ENCODE measurements at places on chromosomes 2 and 18.
A peak's percentile ranks its signal among the peaks of the same experiment; 100 is the strongest.

DNA sequence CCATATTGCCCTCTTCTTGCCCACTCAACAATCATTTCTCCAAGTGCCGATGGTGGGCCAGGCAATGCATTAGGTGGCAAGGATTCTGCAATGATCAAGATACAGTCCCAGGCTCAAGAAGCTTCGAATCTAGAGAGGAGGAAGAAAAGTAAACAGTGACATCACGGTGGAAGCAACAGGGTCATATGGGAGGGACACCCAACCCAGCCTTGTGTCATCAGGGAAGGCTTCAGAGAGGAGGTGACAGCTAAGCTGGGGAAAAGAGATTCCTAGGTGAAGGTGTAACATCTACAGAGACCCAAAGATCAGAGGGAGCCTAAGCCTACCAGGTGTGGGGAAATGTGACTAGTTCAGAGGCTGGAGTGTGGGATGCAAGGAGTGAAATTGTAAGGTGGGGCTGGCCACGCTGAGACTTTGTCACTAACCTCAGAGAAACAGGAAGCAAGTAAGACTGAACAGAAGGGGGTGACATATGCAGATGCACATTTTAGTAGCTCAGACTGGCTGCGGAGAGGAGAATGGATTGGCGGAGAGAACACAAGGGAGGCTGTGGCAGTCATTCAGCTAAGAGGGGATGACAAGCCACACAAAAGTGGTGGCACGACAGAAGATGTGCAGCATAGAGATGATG, 104.9 kb downstream of the ANKRD44 start:
- DNase-seq, result no peak

GRCh38 chr18:65227970-65228369, 522.8 kb upstream of the CDH7 start:
- no peak for DNase-seq

- no peak for DNase-seq
These were observed 5.3 kb upstream of the IL18R1 start for GRCh38 chr2:102350137-102350793.

- DNase-seq, result no peak
These were observed 140.5 kb downstream of the LRP2 start for GRCh38 chr2:169221745-169222369.

DNA sequence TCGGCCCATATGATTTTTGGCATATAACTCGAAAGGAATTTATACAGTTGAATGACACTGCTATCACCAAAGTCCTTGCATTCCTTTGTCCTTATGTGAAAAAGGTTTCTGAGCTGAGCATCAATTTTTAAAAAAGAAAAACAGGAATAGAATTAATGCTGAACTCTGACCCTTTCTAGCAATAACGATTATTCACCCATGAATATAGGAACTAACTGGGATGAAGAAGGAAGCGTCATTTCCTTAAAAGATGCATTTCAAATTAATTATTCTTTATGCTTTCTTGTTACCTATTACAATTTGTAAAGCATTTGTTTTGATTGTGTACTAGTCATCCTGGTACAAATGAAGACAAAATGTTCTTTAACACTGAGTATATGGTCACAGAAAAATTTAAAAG, 19.3 kb downstream of the TMEM247 start:
- no peak for DNase-seq

DNA sequence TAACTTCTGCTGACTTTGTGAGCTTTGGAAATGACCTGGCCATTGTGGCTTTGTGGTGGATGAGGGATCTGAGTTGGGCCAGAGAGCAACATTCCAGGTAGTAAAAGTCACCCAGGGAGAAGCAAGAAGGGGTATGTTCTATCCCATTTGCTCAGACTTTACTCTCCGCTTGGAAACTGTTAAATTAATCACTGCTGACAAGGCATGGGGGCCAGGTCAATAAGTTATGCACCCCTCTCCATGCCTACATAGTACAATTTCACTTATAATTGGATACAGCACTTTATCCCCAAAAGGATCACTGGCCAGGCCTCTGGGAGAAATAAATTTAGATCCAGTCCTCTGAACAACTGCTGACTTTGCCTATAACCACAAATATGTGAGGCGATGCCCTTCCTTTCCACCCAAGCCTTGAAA, 92.1 kb downstream of the RPRM start:
- no peak for DNase-seq

DNA sequence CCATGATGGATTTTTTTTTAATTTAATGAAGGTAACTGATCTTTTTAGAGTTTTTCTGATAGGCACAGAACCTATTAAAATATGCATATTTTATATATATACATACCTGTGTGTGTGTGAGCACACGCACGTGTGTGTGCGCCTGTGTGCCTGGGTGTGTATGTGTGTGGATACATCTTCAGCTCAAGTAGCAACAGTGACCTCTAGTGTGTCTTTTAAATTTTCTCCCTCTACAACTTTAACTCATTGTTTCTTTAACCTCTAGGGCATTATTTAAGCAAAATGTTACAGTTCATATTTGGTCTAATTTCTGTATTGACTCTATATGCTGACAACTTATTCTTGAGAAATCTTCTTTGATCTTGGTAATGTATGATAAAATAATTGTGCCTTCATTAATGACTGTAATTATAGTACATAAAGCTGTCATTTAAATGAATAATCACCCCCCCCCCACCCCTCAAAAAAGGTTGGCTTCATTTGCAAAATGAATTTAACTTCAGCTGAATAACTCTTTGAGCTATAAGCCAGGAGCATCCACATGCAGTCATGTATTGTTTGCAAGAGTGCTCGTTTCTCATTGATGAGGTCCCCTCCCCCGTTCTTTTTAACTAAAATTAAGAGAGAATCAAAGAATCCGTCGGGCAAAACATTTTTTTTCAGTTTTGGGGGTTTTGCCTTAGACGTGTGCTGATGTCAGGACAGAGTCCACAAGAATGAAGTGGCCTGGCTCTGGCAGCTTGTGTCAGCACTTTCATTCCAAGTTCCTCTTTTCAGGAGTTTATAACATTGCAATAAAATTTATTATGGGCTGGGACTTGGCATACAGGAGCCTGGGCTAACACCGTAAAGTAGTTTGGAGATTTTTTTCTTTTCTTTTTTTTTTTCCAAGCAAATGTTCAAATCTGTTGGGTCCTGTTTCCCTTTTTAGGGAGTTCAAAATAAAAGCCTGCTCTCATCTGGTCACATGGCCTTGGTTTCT, 80.0 kb downstream of the ETAA1 start:
- DNase-seq, result no peak

DNA sequence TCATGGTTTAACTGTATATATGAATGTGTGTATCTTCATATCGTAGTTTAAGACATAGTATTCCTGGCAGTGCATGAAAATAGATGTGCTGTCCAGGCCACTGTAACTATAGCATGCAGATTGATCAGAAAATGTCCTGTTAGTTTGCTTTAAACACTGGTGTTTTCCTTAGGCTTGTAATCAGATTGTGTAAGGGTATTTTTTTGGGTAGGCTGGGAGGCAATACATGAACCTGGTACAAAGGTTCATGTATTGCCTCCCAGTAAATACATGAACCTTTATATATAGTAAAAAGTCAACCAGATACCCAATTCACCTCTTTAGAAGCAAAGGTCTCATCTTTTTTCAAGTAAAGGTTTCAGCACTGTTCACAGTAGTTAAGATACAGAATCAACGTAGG, 1.6 kb downstream of the COQ10B start:
- no peak for DNase-seq

GRCh38 chr2:64952511-64953482, 36.4 kb upstream of the SLC1A4 start:
- no peak for DNase-seq

DNA sequence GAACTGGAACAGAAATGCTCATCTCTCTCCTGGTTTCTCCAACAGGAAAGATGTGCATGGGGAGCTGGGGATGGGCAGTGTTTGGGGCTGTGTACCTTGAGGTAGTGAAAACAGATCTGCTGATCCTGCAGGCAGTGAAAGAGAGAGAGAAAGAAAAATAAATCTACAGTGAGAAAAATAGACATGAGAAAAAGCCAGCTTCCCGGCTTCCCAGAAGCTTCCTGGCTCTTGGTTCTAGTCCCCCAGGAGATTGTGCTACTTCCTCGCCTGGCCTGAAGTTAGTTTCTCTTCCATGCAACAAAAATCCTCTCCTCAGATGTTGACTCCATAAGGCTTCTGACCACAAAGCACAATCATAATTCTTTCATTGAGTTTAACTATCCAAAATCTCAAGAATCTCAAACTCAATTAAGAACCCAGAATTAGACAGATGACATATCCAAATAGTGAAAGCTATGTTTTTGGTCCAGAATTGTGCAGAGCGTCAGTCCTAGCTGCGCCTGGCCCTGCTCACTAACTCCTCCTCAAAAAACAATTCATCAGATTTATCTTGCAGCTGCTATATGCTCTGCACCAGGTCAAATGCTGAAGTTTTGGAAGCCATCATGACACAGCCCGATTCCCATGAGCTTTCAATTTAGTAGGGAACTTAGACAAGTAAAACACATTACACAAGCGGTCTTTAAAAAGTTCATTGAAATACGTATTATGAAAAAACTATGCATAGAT, 20.1 kb upstream of the NAB1 start:
- DNase-seq, result no peak

DNA sequence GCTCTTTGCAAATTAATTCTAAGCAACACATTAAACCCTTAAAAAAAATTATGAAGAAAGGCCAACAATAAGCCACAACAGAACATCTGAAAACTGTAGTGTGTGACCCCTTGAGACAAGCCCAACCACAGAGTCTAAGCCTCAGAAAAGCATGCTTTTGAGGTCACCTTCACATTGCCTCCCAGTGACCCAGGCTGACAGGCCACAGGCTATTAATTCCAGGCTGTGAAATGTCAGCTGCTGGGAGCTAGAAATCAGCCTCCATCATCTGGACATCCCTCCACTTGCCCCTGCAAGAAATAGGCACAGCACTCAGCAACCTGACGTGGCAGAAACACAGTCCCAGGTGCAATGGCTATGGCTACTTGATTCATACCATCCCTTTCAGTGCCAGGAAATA, 179.4 kb upstream of the ZFP36L2 start:
- no peak for DNase-seq

GRCh38 chr2:142130111-142131009, 456 bp downstream of the LRP1B start:
- DNase-seq, result peak; percentile 86

- DNase-seq, result no peak
These were observed 448.3 kb downstream of the SOX11 start for GRCh38 chr2:6140509-6140908.

GRCh38 chr2:120469426-120469825, 123.5 kb downstream of the INHBB start:
- no peak for DNase-seq

GRCh38 chr2:231185050-231185725, 13.2 kb upstream of the ARMC9 start:
- DNase-seq, result no peak

Data from posterior cingulate gyrus (tissue), 11 donors.